ENCODE measurements at places on chromosomes 6 and 20. TPM values are rescaled to one million over a fixed set of nuclear protein-coding genes. Genes with fewer than 3 reads are reported as not detected.
A peak's percentile ranks its signal among the peaks of the same experiment; 100 is the strongest.

- no peak for DNase-seq
These were observed 126.9 kb upstream of the TIAM2 start for GRCh38 chr6:154868143-154868594.

DNA sequence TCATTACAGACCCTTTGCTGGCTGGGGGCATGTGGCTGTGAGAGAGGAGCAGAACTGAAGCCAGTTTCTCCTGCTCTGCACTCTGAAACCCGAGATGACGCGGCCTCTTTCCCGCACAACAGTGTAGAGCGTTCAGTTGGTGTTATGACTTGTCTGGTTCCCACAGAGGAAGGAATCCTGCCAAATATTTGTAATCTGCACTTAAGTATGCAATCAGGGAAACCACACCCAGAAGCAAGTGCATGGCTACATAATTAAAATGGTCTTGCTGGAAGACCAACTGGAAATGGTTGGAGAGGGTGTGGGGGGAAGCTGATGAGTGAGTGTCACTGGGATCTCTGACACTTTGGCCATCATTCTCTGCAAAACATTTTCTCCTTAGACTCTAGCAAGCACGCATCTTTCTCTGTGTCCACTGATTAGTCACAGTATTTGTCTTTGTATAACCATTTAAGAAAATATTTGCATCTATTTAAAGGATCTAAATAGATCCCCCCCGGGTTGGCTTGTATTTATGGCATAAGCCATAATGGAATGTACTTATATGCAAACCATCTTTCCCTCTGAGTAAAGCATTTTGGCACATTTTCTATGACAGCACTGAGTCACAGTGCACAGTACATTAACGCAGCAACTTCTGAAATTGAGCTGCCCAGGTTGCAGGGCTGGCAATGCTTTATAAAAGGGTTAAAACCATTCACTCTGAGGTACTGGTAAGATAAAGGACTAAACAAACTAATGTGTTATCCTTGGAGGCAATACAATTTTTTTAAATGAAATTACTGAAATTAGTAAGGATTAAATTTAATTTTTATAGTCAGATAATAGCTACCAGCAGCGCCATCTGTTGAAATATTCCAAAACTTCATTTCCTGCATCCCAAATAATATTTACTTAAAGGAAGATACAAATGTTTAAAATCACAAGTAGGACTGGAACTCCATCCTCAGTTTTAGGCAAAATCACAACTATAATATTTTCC is 76.7 kb downstream of the FOXC1 start:
- DNase-seq: peak; percentile 27

DNA sequence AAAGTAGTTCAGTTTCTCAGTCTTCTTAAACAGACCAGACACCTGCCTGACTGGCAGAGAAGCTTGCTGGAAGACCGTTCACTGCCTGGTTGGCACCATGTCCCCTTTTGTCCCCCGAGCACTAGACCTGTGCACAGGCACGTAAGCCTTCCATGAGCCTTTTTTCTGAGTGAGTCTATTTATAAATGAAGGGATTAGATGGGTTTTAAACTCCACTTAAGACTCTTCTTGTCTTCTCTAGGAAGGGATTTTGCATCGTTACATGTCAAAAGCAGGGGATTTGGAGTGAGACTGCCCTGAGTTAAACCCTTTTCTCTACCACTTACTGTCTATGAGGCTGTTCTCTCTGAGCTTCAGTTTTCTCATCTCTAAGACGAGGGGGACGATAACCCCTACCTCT is 37.6 kb downstream of the STK35 start:
- no peak for DNase-seq

- no peak for DNase-seq
These were observed 43.4 kb downstream of the PLCG1 start for GRCh38 chr20:41180599-41181333.

The TOX2 gene
- 69.8 TPM for polyA plus RNA-seq

The RIPPLY2 gene
- not detected for polyA plus RNA-seq

The ELOVL2 gene
- polyA plus RNA-seq: 4.5 TPM

Measured in right lung (tissue), 10 donors.